ENCODE measurements at places on chromosomes 12 and 14.
A peak's percentile ranks its signal among the peaks of the same experiment; 100 is the strongest.

DNA sequence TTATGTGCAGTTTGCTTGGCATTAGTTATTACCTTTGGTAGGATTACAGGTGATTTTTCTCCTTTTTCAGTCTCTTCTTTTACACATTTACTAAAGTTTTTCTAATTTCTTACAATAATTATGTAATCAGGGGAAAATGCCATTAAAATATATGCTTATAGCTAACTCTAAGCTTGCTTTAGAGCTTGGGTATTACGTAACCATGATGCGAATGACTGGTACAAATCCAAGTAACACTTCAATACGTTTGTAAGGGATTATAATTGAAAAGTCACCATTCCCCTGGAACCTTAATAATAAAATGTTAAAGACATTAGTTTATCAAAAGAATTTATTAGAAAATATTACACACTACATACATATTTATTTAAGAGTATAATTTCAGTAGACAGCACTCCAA is 71.6 kb downstream of the SCAF11 start:
- no peak for DNase-seq

DNA sequence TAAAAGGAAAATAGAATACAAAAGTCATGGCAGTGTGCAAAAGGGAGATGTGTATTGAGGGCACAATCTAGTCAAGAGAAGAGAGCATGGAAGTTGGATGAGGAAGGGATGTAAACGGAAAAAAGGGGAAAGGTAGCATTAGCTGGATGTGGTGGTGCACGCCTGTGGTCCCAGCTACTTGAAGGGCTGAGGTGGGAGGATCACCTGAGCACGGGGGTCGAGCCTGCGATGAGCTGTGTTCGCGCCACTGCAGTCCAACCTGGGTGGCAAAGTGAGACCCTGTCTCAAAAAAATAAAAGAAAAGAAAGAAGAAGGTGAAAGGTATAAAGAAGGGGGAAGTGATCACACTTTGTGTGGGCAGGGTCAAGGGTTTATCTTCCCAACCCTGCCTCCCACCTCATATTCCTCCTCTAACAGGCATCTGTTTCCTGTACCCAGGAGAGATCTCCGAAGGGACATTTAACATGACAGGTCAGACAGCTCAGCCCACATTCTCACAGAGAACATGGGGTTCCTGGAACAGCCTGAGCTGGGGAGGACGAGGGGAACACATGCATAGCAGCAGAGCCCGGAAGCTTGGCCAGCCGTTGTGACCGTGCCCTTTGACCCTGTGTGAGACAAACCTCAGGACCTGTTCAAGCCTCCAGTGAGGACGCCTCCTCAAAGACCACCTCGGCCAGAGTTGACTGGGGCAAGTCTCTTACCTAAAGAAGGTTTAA is 8.9 kb downstream of the RNASE11 start:
- no peak for DNase-seq

DNA sequence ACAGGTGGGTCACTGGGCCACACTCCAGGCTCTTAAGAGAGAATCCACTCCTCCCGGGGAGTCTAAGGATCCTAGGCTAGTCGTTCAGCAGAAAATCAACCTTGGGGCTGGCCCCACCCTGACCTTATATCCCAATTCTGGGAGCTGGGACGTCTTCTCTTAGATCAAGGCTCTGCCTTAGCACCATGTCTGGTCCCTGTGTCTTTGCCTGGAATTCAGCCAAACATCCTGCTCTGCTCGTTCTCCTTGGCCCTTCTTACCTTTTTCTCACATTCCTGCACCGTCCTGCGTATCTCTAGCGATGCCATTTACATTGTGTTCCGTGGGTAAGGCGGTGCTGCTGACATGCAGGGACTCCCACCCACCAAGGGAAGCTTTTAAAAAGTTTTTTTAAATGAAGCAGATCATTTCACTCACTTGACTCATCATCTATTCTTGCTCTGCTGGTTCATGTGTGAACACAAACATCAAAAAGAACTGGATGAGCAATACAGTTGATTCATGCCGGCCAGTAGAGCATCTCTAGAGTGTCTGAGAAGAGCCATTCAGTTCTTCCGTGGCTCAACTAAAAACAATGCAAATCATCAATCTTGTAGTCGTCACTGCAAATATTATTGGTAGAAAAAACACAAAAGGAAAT is 50.2 kb downstream of the KCNK13 start:
- DNase-seq: no peak

DNA sequence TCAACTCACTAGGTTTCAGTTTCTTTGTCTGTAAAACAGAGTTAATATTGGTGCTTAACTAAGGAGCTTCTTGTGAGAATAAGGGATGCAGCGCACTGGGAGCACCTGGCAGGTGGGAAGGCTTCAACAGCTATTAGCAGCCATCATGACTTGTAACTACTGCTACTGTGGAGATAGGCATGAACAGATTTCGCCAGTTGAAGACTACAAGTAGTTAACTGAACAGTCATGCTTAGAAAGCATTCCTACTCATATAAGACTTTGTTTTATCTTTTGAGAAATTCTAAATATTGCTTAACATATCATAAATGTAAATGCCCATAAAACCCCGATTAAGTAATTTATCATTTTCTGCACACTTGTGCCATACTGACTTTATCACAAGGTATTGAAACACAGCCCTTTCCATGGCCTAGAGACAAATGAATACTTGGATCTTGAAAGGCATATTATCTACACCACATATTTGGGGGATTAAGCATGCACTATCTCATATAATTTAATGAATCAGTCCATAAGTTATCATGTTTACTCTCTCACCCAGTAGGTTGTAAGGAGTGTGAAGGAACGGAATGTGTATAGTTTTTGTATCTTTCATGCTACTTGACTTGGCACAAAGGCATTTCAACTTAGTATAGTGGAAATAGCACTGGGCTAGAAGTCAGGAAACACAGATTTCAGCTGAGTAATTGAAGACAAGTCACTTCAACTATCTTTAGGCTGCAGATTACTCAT is 16.1 kb downstream of the NTN4 start:
- no peak for DNase-seq

DNA sequence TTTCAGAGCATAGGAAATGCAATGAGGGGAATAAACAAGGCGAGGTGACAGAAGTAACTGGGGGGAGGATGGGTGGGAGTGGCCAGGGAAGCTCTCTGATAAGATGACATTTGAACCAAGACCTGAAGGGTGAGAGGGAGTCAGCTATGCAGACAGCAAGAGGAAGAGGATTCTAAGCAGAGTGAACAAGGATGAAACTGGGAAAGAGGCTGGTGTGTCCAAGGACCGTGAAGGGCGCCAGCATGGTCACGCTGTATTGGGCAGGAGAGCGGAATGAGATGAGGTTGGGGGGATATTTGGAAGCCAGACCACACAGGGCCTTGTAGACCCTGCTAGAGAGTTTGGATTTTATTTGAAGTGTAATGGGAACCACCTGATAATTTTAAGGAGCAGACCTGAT is 10.5 kb upstream of the PPP1R1A start:
- DNase-seq: no peak

GRCh38 chr12:14417715-14418114 is 52.2 kb downstream of the ATF7IP start:
- DNase-seq: peak; percentile 85

- no peak for DNase-seq
Observed at GRCh38 chr14:101131451-101131916, 228.0 kb upstream of the RTL1 start.

DNA sequence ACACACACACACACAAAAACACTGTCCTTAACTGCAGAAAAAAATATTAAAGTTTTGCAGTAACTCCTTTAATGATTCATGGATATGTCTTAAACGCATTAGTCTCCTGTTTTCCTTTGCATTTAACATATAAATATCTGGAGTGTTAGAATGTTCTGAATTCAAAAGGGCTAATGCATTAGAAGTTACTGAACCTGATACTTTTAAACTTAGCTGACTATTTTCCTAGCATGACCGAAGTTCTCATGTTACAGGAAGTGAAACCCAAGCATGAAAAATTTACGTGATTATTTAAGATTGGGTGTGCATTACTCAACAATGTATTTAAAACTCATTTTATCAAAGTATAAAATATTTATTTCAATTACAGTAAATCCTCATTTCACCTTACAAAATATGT is 791.2 kb downstream of the FLRT2 start:
- DNase-seq: no peak

GRCh38 chr12:131599190-131600159 is 111.4 kb upstream of the SFSWAP start:
- DNase-seq: no peak

DNA sequence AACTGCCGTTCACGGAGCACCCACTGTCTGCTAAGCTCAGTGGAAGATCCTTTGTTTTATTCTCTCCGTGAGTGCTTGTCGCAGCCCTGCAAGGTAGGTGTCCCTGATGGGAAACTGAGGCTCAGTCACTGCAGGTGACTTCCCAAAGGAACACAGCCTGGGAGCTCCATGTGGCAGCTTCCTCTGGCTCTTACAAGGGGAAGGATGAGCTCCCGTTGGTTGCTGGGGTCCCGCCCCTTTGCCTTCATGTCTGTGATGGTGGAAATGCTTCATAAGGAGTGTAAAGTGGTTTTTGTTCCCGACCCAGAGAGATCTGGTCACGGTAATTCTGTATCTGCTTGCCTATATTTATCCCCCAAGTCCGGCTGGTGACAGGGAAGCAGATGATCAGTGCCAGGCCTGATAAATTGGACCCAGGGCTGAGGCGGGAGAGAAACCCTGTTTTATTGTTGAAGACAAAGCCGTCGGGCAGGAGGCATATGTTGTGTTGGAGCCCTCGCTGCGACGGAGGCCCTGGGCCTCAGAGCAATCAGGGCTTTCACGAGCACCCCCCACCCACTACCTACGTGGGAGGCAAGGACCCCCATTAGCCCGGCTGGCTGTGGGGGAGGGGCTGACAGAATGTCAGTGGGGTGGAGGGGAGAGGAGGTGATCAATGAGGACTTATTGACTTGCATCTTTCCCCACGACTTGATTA is 91.9 kb downstream of the KIF26A start:
- no peak for DNase-seq

DNA sequence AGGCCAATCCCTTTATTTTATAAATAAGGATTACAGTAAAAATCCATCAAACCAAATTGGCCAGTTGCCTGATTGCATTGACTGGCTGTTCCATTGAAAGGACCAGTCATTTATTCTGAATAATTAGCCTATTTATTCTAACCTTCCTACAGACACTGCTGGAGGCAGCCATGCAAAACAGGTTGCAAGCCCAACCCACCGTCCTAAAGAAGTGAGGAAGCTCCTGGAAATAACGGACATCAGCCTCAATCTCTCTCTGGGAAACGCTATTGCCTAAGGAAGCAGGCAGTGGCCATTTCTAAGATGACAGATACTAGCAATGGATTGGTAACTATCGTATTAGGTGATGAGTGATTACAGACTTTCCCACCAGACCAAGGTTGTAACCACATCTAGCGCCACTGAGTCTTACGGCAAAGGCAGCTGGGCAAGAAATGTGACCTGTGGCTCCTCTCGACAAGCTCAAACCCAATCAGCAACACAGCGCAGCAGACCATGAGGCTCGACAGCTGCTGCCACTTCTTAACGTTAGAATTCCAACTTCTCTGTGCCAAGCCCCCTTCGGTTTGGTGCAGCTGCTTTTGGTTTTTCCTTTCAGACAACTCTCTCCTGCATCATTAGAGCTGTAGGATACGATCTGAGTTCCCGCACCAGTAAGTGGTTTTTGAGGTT is 134.2 kb downstream of the KCNK10 start:
- DNase-seq: no peak

GRCh38 chr12:33825442-33825841 is 196.9 kb upstream of the ALG10 start:
- DNase-seq: no peak

GRCh38 chr12:53552361-53553327 is 45.4 kb upstream of the NPFF start:
- no peak for DNase-seq

- DNase-seq: no peak
Observed at GRCh38 chr14:74948228-74949175, 6.9 kb downstream of the PGF start.

DNA sequence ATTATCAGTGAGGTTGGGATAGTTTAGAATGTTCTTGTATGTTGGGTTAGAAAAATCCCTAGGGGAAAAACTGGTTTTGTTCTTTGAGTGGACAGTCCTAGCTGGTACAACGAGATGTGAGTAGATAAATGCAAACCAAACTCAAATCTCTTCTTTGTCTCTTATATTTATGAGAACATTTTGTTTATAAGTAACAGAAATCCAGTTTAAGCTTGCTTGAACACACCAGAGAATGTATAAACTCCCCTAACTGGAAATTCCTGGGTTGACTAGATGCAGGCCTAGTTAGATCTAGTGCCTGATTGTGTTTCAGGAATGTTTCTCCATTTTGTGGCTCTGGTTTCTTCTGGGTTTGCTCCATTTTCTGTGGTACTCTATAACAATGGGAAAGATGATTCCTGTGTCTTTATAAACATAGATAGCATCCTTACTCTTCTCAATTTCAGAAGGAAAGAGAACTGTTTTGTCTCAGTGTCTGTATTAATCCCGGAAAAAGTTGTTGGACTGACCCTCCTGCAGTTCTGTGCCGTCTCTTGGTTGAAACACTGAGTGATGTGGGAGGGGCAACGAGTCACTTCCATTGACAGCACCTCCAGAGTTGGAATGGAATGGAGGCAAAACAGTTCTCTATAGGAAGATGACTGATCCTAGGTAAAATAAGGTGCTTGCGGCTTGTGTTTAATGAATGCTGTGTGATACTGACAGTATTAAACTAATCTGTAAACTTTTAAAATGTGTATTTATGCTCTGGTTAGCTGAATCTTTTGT is 244.8 kb downstream of the TMTC2 start:
- DNase-seq: no peak

- DNase-seq: no peak
Observed at GRCh38 chr12:64171715-64172114, 50.4 kb downstream of the KICS2 start.

DNA sequence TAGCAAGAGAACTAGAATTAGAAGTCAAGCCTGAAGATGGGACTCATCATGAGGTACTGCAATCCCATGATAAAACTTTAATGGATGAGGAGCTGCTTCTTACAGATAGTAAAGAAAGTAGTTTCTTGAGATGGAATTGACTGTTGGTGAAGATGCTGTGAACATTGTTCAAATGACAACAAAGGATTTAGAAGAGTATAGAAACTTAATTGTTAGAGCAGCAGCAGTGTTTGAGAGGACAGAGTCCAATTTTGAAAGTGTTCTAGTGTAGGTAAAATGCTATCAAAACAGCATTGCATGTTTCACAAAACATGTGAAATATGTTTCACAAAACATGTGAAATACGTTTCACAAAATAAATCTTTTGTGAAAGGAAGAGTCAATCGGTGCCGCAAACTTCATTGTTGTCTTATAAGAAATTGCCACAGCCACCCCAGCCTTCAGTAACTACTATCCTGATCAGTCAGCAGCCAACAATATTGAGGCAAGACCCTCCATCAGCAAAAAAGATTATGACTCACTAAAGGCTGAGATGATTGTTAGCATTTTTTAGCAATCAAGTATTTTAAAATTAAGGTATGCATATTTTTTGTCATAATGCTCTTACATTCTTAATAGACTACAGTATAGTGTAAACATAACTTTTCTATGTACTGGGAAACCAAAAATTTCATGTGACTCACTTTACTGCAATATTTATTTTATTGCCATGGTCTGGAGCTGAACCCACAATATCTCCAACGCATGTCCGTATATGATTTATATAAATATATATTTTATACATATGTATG is 173.4 kb upstream of the BMP4 start:
- DNase-seq: no peak

GRCh38 chr12:10362828-10363657 is 26.8 kb downstream of the KLRK1 start:
- no peak for DNase-seq

Measured in putamen (tissue), 1 donor.